ENCODE measurements at places on chromosomes 3 and 15. TPM values are rescaled to one million over a fixed set of nuclear protein-coding genes. Genes with fewer than 3 reads are reported as not detected.

LSAMP gene
- 54.8 TPM for total RNA-seq

SQOR gene
- 2.5 TPM for total RNA-seq

SPATA12 gene
- total RNA-seq = 0.76 TPM

SLC25A38 gene
- 15.4 TPM for total RNA-seq

INSYN1 gene
- 34.4 TPM for total RNA-seq

C2CD4A gene
- 0.13 TPM for total RNA-seq
